Activated T-helper 2 cell treated with anti-CD3 and anti-CD28 coated beads, Interferon-gamma antibody, Interleukin-2, Interleukin-4, amounts not matched to agents 10 μg/mL and 5 μg/mL and 100 μg/mL, durations not matched to agents 14 hours and 24 hours and 36 hours (primary cell): ENCODE measurements at places on chromosomes 6 and 20.

- peaks cover 88% of the 10 kb centered on the region for H3K36me3 ChIP-seq
- no peak overlapping the region for H3K4me3 ChIP-seq
- peaks cover 29% of the 10 kb centered on the region for H3K4me1 ChIP-seq
- no peak for DNase-seq
Measured at GRCh38 chr6:36608788-36609563, 14.8 kb downstream of the SRSF3 start.

GRCh38 chr20:37777988-37778659, 84.3 kb downstream of the CTNNBL1 start:
- H3K4me3 ChIP-seq: no peak overlapping the region
- H3K27ac ChIP-seq: no peak overlapping the region
- no peaks in the 10 kb centered on the region for H3K27me3 ChIP-seq
- peaks cover 41% of the 10 kb centered on the region for H3K36me3 ChIP-seq

DNA sequence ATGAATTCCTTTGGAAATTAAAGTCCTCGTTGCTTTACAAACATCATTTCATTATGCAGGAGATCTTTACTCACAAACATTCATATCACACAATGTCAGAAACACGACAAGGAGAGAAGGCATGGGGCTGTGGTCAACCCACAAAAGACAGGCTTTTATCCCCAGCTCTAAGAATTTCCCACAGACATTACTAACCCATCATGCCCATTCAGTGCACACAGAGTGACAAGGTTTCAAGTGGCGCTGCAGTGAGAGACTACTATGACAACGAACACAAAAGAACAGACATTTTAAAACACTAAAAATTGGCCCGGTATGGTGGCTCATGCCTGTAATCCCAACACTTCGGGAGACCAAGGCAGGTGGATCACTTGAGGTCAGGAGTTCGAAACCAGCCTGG, 579.8 kb upstream of the AGPAT4 start:
- no peak overlapping the region for H3K27ac ChIP-seq
- DNase-seq: no peak

GRCh38 chr6:53627391-53628218, 38.0 kb downstream of the KLHL31 start:
- no peaks in the 10 kb centered on the region for H3K4me1 ChIP-seq
- no peaks in the 10 kb centered on the region for H3K36me3 ChIP-seq
- DNase-seq: no peak
- H3K27ac ChIP-seq: no peak overlapping the region

DNA sequence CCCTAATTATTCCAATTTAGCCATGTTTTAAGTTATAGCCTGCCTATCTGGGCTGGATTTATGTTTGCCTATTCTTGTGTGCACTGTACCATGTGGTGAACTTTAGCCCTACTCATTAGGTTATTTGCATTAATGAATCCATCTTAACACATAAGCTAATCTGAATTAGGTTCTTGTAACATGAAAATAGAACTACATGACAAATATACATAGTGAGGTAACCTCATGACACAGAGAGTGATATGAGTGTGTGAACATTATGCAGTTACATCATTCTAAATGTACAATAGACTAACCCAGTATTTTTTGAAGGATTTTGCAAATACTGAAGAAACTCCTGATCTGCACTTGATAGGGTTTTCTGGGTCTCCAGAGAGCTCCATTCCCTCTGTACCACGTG, 733.7 kb upstream of the CITED2 start:
- H3K36me3 ChIP-seq: no peaks in the 10 kb centered on the region
- no peak for DNase-seq
- no peaks in the 10 kb centered on the region for H3K4me1 ChIP-seq
- H3K27ac ChIP-seq: no peak overlapping the region
- no peak overlapping the region for H3K4me3 ChIP-seq

GRCh38 chr20:35632539-35633115, 17.0 kb downstream of the SPAG4 start:
- H3K27me3 ChIP-seq: no peaks in the 10 kb centered on the region
- H3K36me3 ChIP-seq: peaks cover 43% of the 10 kb centered on the region
- H3K4me1 ChIP-seq: peaks cover 4% of the 10 kb centered on the region
- no peak overlapping the region for H3K27ac ChIP-seq
- H3K4me3 ChIP-seq: no peak overlapping the region

DNA sequence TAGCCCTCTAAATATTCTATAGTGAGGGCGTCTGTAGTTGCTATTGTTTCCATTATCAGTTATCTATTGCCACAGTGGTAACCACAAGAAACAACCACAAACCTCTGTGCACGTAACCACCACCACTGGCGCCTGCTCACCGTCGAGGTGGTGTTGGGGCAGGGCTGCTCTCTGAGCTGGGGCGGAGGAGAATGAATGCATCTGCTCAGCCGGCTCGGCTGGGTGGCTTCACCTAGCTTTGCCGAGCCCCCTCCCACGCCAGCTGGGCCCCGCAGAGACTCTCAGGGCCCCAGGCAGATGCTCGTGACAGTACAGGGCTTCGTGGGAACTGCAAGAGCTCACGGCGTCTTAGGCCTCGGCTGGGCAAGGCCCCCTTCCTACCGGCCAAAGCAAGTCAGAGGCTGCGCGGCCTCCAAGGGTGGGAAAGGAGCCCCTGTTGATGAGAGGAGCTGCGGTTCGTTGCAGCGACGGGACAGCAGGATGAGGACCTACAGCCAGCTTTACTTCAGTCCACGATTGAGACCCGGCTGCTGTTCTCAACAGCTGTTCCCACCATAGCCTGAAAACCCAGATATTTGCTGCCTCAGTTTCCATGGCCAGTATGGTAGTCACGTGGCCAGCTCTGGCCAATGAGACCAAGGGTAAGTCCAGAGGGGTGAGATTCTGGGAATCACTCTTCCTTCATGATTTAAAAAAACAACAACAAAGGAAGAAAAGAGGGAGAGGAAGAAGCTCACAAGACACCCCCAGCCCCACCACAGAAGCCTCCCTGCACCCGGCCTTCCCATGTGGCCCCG, 120.2 kb upstream of the AFDN start:
- H3K27me3 ChIP-seq: peaks cover 69% of the 10 kb centered on the region
- H3K27ac ChIP-seq: peak overlapping the region; percentile 70
- H3K4me3 ChIP-seq: no peak overlapping the region

- no peak overlapping the region for H3K27ac ChIP-seq
- H3K27me3 ChIP-seq: peaks cover 17% of the 10 kb centered on the region
- H3K4me3 ChIP-seq: no peak overlapping the region
- H3K36me3 ChIP-seq: peaks cover 23% of the 10 kb centered on the region
- no peak for DNase-seq
Measured at GRCh38 chr20:43975096-43975768, 60.6 kb downstream of the TOX2 start.

DNA sequence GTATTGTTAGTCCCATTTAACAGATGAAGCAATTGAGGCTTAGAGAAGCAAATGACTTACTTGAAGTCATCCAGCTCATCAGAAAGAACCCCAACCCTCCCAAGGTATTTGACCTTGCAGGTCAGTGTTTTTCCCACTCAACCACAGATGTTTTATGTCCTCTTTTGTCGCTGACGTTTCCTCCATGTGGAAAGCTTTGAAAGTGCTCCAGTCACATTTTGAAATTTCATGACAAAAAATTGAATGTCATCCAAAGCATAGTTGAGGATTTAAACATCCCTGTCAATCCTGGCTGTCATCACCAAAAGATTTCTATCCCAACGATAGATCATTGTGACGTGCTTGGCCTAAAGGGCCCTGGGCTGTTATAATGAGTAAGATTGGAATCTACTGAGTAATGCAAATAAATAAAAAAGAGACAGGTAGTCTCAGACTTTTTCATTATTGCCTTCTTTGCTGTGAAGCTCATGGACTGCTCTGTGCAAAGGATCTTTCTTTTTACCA, 102.7 kb downstream of the TSHZ2 start:
- H3K4me1 ChIP-seq: peaks cover 30% of the 10 kb centered on the region
- H3K27ac ChIP-seq: no peak overlapping the region
- H3K36me3 ChIP-seq: peaks cover 11% of the 10 kb centered on the region
- H3K27me3 ChIP-seq: no peaks in the 10 kb centered on the region
- DNase-seq: no peak
- no peak overlapping the region for H3K4me3 ChIP-seq

DNA sequence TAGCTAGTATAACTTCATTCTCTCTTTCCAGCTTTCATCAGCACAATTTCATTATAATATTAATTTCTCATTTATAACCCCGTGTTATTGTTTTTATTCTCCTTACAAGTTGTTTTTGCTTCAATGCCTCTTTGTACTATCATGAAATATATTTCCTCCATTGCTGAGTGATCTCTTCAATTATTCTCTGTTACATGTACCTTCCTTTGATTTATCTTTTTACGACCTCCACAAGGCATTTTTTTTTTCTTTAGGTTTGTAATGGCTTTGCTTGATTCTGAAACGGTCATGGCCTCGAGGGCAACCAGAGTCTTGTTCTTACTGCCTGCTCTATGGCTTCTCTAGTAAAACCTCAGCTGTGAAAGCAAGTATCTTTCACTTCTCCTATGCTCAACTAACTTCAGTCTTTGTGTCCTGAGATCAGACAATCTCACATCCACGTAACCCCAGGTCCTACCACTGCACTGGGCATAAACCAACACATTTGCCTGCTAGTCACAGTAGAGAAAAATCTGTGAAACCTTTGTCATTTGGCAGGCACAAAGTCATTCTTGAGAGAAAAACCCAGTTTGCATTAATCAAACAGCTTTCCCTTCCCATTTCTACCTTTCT, 119.9 kb downstream of the UST start:
- DNase-seq: no peak
- H3K36me3 ChIP-seq: no peaks in the 10 kb centered on the region
- H3K27me3 ChIP-seq: peaks cover 7% of the 10 kb centered on the region
- no peak overlapping the region for H3K27ac ChIP-seq
- no peak overlapping the region for H3K4me3 ChIP-seq

GRCh38 chr6:140567466-140567865, 1193.0 kb upstream of the CITED2 start:
- peak overlapping the region; percentile 77 for H3K27ac ChIP-seq
- peaks cover 23% of the 10 kb centered on the region for H3K4me1 ChIP-seq
- H3K27me3 ChIP-seq: peaks cover 5% of the 10 kb centered on the region
- peaks cover 5% of the 10 kb centered on the region for H3K36me3 ChIP-seq

DNA sequence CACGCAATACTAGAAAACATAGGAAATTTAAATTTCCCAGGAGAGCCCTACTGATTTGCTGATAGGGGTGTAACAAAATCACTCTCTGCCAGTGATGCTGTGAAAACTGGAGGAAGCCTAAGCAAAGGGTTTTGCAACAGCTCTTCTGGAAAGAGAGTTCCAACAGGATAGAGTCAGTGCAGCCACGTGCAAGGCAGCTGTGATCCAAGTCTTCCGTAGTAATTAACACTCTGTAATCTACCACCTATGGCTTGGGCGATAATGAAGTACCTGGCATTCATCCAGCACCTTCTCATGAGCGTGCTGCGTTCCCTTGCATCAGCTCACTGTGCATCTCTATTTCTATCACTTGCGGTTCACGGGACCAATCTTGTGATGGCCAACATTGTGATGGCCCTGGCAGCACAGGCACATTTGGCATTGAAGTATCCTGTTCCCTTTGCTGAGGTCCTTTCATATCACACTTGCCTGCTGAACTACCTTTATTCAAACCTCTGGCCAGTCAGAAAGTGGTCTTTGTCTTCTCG, 48.2 kb downstream of the IRF4 start:
- peaks cover 26% of the 10 kb centered on the region for H3K4me1 ChIP-seq
- no peak for DNase-seq
- H3K4me3 ChIP-seq: no peak overlapping the region
- no peaks in the 10 kb centered on the region for H3K36me3 ChIP-seq
- H3K27ac ChIP-seq: no peak overlapping the region

GRCh38 chr6:22222469-22222868, 74.4 kb downstream of the PRL start:
- no peak overlapping the region for H3K27ac ChIP-seq
- H3K36me3 ChIP-seq: no peaks in the 10 kb centered on the region
- DNase-seq: no peak

DNA sequence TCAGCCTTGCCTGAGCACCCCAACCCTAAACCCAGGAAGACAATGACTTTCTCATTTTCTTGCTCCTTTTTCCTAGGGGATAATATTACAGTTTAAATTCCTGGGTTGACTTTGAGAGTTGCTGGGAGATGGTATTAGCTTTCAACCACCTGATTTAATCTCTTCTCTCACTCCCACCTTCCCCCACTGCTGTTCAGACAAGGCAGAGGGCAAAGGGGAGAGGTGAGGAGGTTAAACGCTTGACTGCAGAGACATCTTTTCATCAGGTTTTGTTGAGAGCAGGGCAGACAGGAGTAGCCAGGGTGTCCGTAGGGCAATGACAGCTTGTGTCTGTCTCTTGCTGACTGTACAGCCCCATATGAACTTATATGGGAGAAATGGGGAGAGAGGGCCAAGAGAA, 811.2 kb downstream of the MAFB start:
- no peaks in the 10 kb centered on the region for H3K27me3 ChIP-seq
- H3K36me3 ChIP-seq: no peaks in the 10 kb centered on the region

DNA sequence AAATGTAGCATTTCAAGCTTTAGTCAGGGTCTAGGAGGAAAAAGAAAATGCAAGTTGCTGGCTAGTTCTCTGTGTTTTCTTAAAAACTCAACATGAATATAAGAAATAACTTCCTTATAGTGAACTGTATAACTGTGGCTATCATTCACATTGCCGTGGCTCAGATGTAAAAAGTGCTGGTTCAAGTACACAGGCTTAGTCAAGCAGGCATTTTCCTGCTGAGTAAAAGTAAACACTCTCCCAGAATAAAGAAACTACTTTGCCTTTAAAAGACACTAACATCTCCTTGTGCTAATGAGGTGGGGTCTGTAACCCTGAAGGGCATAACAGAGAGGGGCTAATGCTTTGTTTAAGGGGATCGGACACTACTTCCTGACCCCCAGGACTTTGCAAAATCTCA, 3.3 kb downstream of the ATP5F1E start:
- H3K4me1 ChIP-seq: peaks cover 52% of the 10 kb centered on the region
- H3K27ac ChIP-seq: peak overlapping the region; percentile 18
- H3K36me3 ChIP-seq: peaks cover 81% of the 10 kb centered on the region
- DNase-seq: no peak
- peak overlapping the region; percentile 54 for H3K4me3 ChIP-seq

DNA sequence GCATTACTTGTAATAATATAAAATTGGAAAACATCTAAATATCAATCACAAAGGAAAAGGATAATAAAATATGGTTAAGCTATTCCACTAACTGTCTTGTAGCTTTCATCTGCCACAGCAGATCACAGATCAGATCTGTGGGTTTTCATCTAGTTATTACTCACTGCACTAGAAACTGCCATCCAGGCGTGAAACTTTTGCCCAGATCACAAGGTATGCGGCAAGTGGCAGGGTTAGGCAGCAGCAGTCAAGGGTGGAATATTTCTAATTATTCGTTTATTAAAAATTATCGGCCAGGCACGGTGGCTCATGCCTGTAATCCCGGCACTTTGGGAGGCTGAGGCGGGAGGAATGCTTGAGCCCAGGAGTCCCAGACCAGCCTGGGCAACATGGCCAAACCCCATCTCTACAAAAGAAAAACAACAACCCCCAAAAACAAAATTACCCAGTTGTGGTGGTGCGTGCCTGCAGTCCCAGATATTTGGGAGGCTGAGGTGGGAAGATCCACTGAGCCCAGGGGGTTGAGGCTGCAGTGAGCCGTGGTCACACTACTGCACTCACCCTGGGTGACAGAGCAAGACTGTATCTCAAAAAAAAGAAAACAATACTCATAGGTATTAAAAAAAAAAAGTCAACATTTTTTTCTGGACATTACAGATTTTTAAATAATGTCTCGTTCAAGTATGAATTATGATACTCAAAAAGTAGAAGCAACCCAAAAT, 32.1 kb downstream of the BEND3 start:
- H3K4me3 ChIP-seq: no peak overlapping the region
- DNase-seq: peak; percentile 33
- H3K27ac ChIP-seq: peak overlapping the region; percentile 33
- H3K27me3 ChIP-seq: no peaks in the 10 kb centered on the region
